ENCODE measurements at places on chromosomes 6 and 20.

DNA sequence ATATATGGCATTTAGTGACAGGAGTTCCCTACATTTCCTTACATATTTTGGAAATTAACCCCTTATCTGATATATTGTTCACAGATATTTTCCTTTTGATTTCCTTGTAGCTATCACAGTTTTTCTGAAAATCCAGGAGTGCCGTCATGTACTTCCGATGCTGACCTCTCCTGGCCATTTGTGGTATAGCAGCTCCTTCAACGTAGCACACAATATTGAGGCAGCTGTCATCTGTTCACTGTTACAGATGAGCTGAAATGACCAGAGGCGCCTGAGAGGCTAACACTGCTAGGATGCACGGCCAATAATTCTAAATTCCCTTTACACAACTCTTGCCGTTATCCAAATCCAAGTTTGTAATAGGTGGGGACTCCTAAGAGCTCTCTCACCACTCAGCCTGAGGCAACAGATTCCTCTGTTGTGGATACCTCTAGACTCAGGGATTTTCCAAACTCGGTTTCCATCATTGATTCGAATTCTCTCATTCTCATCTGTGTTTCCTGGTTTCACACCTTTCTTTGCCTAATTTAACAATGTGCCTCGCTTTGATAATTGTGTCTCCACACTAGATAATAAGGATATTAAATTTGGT, 53.0 kb downstream of the MMUT start:
- peak; percentile 67 for DNase-seq
- H3K27me3 ChIP-seq: no peaks in the 10 kb centered on the region

- no peak for DNase-seq
- H3K36me3 ChIP-seq: peaks cover 12% of the 10 kb centered on the region
Measured at GRCh38 chr6:30747300-30747687, 2.9 kb upstream of the IER3 start.

DNA sequence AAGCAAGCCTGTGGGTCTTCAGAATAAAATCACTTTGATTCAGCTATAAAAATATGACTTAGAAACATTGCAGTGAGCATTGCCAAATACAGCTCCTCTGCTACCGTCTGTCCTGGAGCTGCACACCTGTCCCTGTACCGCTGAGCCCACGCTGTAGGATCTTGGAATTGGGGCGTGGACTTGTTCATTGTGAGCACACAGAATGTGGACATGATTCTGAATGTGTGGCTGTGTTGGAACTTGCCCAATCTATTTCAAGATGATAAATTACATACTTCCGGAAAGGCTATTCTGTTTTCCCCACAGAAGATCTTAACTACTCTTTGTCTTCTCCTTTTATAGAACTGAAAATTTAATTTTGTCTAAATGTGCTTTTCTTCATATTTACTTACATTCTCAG, 107.3 kb downstream of the UST start:
- peaks cover 17% of the 10 kb centered on the region for H3K4me1 ChIP-seq
- no peaks in the 10 kb centered on the region for H3K27me3 ChIP-seq
- H3K27ac ChIP-seq: no peak overlapping the region
- no peak for DNase-seq

- DNase-seq: no peak
- H3K36me3 ChIP-seq: no peaks in the 10 kb centered on the region
Measured at GRCh38 chr6:163367497-163368183, 46.9 kb upstream of the QKI start.

GRCh38 chr6:167761794-167762258, 64.9 kb upstream of the AFDN start:
- peaks cover 4% of the 10 kb centered on the region for H3K27me3 ChIP-seq
- no peaks in the 10 kb centered on the region for H3K36me3 ChIP-seq
- H3K4me1 ChIP-seq: peaks cover 14% of the 10 kb centered on the region
- H3K27ac ChIP-seq: no peak overlapping the region
- DNase-seq: no peak

DNA sequence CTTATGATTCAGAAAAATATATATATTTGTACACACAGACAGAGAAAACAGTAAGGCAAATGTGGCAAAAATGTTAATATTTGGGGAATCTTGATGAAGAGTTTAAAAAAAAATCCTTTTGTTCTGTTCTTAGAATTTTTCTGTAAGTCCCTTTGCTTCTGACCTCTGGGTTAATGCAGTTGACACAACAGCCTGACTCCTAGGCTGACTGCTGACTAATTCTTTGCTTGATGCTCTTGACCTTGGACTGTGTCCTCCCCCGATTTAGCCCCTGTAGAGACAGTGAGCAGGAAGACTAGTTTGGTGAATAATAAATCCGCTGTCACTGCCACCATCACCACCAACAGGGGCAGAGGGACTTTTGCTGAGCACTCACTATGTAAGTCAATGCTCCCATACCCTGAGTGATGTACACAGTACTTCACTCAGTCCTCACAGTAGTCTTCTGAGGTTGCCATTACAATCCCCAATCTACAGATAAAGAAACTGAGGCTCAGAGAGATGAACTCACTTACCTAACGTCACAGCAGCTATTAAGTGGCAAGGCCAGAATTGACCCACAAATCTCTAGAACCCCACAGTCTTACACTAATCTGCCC, 71.7 kb downstream of the SNX5 start:
- H3K4me1 ChIP-seq: peaks cover 42% of the 10 kb centered on the region
- DNase-seq: no peak
- H3K27ac ChIP-seq: peak overlapping the region; percentile 95
- 0 out of 2 replicates have a peak, but pooled peaks cover 6% of the 10 kb centered on the region for H3K27me3 ChIP-seq
- H3K36me3 ChIP-seq: 0 out of 2 replicates have a peak, but pooled peaks cover 4% of the 10 kb centered on the region
